ENCODE measurements at places on chromosomes 13 and 19.

DNA sequence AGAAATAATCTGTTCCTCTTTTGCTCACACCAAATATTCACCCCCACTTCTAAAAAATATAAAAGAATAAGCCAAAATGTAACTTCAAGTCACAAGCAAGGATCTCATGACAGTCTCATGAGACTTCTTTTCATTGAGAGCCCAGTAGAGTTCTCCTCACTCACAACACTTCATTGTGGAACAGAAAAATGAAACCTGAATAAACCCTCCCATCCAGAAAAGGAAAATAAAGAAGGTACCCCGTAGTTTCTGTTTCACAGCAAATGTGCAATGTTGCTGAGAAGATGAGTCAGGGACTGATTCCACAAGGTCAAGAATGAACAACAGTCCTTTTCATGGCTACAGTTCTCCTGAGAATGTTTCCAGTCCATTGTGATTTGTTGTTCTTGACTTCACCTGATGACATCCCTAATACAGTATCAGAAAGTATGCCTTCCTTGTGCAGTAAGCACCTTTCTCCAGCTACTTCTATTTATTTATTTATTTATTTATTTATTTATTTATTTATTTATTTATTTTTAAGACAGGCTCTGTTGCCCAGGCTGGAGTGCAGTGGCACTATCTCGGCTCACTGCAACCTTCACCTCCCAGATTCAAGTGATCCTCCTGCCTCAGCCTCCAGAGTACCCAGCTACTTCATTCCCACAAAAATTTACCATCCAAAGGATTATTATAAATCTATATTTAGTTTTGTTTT is 6.4 kb upstream of the ZNF841 start:
- no peak for DNase-seq
- no peaks in the 10 kb centered on the region for H3K4me1 ChIP-seq
- H3K27me3 ChIP-seq = no peaks in the 10 kb centered on the region
- no peak overlapping the region for H3K4me3 ChIP-seq
- peaks cover 17% of the 10 kb centered on the region for H3K36me3 ChIP-seq
- no peak overlapping the region for H3K27ac ChIP-seq

DNA sequence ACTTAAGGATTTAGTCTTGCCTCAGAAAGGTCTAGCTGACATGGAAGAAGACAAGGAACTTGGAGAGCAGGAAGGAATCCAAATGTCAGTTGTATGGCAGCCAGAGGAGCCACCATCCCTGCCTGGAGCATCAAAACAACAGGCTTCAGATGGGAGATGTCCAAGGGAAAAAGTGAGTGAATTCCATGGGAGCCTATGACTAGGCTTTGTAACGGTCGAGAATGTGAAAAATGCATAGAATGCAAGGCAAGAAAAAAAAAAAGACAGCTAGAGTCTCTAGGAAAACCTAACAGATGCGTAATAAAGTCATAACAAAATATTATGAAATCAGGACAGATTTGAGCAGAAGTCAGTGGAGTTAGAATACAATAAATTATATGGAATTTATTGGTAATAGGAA is 183.7 kb upstream of the LSM14A start:
- no peaks in the 10 kb centered on the region for H3K4me1 ChIP-seq
- H3K36me3 ChIP-seq = no peaks in the 10 kb centered on the region
- peaks cover 26% of the 10 kb centered on the region for H3K27me3 ChIP-seq
- no peak overlapping the region for H3K27ac ChIP-seq

DNA sequence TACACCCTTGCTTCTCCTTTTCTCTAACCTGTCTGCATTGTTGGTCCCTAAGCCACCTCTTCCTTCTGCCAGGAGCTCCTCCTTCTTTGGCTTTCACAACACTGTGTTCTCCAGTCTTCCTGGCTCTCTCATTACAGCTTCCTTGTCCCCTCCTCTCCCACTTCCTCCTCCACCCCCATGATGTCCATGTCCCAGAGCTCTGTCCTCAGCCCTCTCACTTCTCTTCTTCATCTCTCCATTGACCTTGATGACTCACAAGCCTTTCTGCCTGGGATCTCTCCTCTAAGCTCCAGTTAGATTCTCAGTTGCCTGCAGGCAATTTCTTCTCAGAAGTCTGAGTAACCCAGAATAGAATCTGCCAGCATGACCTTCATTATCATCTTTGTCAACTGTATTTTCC is 100.3 kb upstream of the WASF3 start:
- DNase-seq = no peak
- H3K27ac ChIP-seq = no peak overlapping the region
- H3K4me1 ChIP-seq = no peaks in the 10 kb centered on the region

DNA sequence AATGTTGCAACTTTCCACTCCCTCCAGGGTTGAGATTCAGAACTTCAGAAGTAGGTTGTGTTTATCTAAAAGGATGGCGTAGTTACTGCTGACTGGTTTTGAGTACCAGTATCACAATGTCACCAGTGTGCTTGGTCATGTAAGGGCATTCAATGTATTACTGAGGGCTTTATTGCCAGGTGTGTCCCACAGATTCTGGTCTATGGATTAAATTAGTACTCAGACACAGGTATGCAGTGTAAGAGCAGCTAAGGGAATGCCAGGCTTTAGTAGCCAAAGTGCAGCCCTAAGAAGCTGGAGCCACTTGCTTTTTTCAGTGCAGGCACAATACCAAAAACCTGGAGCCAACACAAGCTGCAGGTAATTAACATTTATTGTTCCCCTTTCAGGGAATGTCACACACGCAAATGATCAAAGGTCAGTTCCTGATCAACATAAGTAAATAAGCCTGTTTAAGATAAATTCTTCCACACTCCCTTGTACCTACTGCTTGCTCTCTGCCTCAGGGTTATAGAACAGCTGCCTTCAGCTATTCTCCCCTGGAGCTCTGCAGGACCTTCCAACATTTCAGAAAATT is 130.1 kb upstream of the ZNF91 start:
- peaks cover 2% of the 10 kb centered on the region for H3K36me3 ChIP-seq
- H3K4me1 ChIP-seq = peaks cover 5% of the 10 kb centered on the region
- H3K27ac ChIP-seq = no peak overlapping the region

DNA sequence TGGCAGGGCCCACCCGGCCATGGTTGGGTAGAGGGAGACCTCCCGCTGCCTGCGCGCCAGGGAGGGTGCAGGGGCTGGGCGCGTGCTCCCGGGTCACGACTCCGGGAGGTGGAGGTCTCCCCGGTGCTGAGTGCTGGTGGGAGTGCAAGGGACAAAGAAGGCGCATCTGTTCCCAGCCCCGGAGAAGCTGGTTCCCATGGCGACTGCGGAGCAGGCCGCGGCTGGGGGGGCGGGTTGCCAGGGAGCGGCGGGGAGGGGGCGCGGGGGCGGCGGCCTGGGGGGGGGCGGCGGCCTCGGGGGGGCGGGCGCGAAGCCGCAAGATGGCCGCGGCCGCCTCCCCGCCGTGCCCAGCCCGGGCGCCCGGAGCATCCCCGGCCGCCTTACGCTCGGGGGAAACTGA is 1.2 kb downstream of the CBARP start:
- H3K27me3 ChIP-seq = peaks cover 6% of the 10 kb centered on the region
- DNase-seq = no peak
- H3K4me1 ChIP-seq = peaks cover 22% of the 10 kb centered on the region

DNA sequence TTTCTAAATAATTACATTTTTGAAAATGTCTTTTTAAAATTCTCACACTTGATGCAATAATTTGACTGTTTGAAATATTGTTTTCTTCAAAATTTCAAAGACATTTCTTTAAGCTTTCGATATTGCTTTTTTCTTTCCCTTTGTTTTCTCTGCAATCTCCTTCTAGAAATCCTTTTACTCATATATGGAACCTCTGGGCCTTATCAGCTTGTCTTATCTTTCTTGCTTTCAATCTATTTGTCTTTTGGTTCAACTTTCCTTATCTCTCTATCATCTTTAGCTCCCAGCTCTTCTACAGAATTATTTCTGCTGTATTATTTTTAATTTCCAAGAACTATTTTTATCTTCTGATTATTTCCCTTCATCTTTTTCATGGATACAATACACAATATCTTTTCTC is 80.7 kb upstream of the DIAPH3 start:
- H3K4me3 ChIP-seq = no peak overlapping the region
- no peaks in the 10 kb centered on the region for H3K36me3 ChIP-seq
- no peak overlapping the region for H3K27ac ChIP-seq
- H3K27me3 ChIP-seq = peaks cover 9% of the 10 kb centered on the region

- no peak overlapping the region for H3K27ac ChIP-seq
- DNase-seq = no peak
- no peak overlapping the region for H3K4me3 ChIP-seq
- peaks cover 3% of the 10 kb centered on the region for H3K27me3 ChIP-seq
- no peaks in the 10 kb centered on the region for H3K4me1 ChIP-seq
Observed at GRCh38 chr13:106361621-106362020, 173.8 kb downstream of the EFNB2 start.

DNA sequence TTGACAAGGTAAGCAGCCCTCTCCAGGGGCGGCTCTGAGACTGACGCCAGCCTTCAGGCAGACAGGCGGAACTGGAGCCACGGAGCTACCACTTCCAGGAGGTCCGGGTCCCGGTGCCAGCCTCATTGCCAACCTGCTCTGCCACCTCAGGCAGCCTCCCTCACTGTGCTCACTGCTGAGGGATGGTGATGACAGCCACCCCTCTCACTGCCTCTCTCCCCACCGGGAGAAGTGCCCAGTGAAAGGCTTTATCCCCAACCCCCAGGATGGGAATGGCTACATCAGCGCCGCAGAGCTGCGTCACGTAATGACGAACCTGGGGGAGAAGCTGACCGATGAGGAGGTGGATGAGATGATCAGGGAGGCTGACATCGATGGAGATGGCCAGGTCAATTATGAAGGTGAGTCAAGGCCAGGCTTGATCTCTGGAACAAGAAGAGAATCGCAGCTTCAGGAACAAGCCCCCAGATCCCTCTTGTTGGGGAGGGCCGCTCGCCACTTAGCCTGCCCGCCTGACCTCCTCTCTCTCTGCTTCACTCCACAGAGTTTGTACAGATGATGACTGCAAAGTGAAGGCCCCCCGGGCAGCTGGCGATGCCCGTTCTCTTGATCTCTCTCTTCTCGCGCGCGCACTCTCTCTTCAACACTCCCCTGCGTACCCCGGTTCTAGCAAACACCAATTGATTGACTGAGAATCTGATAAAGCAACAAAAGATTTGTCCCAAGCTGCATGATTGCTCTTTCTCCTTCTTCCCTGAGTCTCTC is 7.6 kb downstream of the CALM3 start:
- no peaks in the 10 kb centered on the region for H3K27me3 ChIP-seq
- peaks cover 52% of the 10 kb centered on the region for H3K36me3 ChIP-seq
- no peak for DNase-seq
- no peak overlapping the region for H3K27ac ChIP-seq

- H3K36me3 ChIP-seq = peaks cover 48% of the 10 kb centered on the region
- H3K4me1 ChIP-seq = peaks cover 18% of the 10 kb centered on the region
- peak overlapping the region; percentile 48 for H3K27ac ChIP-seq
- H3K4me3 ChIP-seq = no peak overlapping the region
Observed at GRCh38 chr19:37329686-37330085, 41.2 kb upstream of the ZNF527 start.

DNA sequence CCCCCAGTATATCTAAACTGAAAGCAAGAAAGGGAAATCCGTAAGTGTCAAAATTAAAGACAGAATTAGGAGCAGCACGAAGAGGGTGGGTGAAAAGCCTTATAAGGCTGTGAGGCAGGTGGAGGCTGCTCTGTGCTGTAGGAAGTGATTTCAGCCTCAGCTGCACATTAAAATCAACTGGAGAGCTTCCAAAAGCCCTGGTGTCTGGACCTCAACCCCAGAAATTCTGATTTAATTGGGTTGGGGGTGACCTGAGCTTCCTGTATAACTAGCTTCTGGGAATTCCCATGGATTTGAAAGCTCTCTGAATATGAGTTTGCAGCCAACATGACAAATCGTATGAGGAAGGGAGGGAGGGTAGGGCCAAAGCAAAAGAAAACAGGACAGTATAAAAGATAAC is 242.4 kb upstream of the TMTC4 start:
- H3K27ac ChIP-seq = no peak overlapping the region
- no peaks in the 10 kb centered on the region for H3K4me1 ChIP-seq
- H3K4me3 ChIP-seq = no peak overlapping the region

Measured in activated CD4-positive, alpha-beta T cell treated with anti-CD3 and anti-CD28 coated beads for 36 hours (primary cell).